ENCODE measurements at places on chromosomes 12 and 14.
A peak's percentile ranks its signal among the peaks of the same experiment; 100 is the strongest.

- DNase-seq = peak; percentile 51
Observed at GRCh38 chr12:104025771-104026170, 24.2 kb downstream of the GLT8D2 start.

DNA sequence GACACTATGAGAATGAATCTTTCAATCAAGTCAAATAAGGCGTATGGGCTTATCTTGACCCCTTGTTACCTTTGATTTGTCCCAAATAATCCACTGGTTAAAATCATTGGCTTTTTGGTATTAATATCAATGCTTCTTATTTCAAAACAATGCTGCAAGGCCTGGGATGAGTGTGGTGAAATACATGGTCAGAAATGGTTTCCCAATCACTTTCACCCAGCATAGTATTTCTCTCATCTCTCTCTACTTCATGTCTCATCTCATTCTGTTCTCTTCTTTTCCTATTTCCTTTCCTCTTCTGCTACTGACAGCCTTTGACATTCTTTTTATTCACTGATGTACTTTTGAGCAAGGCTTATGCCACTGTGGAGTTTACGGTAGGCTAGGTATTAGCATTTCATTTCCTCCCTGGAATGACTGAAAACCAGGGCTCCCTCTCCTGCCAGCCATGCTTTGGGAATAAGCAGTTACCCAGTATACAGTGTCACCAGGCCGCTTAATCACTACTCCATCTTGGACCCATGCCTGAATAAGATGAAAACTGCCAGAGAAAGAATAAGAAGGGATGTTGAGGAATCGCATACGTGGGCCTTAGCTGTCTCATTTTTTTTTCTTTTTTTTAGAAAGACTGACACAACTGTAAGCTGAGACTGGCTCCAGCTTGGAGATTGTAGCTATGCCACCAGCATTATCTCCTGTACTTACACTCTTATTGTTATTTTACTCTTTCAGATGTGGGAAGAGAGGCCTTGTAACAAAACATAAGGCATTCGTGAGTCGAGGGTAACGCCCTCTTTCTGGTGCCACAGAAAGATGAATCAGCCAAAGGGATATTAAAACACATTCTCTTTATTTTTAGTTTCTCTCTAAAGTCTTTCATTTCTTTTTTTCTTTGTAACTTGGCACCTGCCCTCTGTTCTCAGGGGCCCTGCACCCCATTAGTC, 53.5 kb downstream of the IGF1 start:
- DNase-seq = no peak

- no peak for DNase-seq
Observed at GRCh38 chr12:68237078-68237477, 11.5 kb upstream of the IL26 start.

GRCh38 chr14:76761136-76761959, at the start of gene VASH1:
VASH1 (plus strand) TSS chr14:76761468; CDS start chr14:76762822, 1,354 bp downstream.
- peak; percentile 51 for DNase-seq

DNA sequence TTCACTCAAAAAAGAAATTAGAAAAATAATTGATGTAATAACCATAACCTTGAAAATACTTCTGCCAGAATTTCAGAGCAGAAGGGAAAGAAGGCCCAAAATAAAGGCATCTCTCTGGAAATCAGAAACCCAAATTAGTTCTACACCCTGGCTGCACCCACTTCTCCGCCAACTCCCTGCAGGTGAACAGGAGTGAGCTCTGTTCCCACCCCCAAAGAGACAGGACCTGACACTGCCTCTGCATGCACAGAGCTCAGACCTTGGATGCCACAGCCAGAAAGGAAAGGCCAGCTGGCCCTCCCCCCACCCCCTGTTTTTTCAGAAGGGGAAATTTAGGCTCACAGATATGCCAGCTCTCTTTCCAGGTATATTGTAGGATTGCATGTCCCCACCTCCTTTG, 228.2 kb downstream of the BCL11B start:
- no peak for DNase-seq

DNA sequence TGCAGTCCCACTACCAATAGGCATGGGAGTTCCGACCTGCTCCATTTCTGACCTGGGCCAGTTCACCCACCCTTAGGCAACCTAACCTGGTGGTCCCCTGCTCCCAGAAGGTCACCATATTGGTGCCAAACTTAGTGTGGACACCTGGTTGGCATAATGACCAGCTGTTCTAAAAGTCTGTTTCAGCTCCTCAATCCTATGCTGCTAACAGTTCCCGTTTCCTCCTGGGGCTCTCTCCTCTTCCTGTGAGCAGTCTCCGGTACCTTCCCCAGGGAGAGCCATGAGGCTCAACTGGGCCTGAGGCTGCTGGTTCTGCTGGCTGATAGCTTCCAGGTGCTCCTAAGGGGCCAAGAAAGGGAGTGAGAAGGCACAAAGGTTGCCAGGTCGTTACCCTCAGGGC, 15.9 kb upstream of the BLTP3B start:
- DNase-seq = no peak

- DNase-seq = peak; percentile 17
Observed at GRCh38 chr12:100295764-100296555, 29.0 kb downstream of the SCYL2 start.

GRCh38 chr14:21093769-21094681, 4.4 kb downstream of the ZNF219 start:
- no peak for DNase-seq

GRCh38 chr12:54200412-54200811, 11.6 kb upstream of the SMUG1 start:
- no peak for DNase-seq

DNA sequence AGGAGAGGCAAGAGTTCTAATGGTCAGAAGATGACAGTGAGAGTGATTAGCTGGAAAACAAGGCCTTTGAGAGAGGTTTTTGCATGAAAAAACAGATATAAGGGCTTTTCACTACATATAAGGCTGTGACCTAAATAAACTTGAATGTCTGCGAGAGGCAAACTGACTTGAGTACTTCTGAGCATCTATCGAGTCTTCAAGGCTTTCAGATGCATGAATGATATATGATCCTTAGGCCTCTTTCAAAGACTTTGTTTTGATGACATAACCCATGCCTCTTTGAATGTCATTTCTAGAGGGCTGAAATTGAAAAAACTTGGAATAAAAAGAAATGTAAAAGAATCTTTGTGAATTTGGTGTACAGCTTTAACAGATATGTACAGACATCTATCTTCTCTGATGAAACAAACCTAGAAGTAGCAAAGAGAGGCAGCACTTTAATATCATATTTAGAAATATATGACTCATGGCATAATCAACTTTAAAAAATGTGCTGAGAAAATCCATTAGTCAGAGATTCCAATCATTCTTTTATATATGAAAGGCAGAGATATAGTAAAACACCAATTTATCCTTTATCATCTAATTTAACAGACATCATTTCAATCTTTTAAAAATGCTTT, 72.6 kb downstream of the PPM1H start:
- DNase-seq = peak; percentile 49

DNA sequence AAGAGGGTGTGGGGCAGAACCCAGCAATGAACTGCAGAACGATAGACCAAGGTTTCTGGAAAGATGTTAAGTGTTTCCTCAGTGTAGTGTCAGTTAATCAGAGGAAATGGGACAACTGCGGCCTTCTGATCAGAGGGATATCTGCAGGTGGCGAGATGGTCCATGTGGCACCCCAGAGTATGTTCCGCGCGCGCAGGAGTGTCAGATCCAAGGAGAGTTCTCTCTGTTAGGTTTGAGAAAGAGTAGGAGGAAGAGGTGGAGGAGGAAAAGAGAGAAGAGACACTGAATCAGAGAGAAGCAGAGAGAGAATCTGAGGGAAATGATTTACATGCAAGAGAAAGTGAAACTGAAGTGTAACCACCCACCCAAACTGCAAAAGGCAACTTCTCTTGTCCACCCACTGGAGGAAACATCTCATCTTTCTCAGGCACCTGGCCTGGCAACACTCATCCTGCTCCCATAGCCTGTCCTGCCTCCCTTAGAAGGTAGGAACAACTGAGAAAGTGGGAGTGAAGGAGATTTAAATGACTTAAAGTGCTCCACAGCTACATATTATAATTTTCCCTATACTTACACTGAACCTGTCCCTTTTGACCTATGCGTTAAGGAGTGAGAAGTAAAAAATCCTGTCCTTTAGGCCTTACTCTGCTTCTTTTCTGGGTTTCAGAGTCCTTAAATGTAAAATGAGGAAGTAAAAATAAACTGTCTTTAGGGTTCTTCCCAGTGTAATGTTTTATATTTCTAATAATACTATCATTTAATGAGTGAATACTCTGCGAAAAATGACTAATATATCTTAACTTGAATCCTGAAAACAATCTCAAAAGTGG, 6.8 kb upstream of the TESPA1 start:
- DNase-seq = no peak

- no peak for DNase-seq
Observed at GRCh38 chr12:38669530-38669929, 235.9 kb downstream of the CPNE8 start.

- peak; percentile 21 for DNase-seq
Observed at GRCh38 chr14:78921856-78922255, 751.7 kb downstream of the NRXN3 start.

DNA sequence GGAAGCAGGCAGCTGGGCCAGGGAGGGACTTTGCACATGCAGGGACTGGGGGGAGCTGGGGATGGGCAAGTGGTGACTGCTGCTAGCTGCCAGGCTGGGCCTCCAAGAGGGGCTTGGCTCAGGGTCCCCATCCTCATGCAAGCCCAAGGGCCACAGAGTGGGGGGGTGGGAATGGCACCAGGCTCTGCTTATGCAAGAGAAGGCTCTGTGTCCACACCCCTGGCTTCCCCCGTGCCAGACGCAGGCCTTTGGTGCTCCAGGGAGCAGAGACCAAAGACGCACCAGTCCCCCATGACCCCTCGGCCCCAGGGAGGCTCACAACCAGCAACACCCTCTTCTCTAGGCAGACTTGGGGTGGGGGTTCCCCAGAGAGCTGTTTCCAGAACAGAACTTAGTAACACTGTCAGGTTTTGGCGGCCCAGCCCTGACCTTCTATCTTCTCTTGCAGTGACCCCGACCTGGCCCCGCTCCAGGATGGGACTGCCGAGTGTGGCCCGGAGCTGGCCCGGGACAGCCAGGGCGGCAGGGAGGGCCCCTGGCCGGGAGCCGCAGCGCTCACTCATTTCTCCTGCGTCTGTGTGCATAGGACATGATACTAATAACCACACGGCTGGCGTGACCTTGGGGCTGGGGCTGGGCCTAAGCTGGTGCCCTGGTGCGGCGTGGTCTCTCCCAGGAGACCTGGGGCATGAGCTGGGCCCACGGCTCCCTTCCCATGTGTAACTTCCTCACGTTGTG, 14.3 kb downstream of the XRCC3 start:
- no peak for DNase-seq

- no peak for DNase-seq
Observed at GRCh38 chr12:49903700-49904423, at the start of gene FAIM2. FAIM2 (minus strand) TSS chr12:49903900; CDS start chr12:49903792, 108 bp downstream.

DNA sequence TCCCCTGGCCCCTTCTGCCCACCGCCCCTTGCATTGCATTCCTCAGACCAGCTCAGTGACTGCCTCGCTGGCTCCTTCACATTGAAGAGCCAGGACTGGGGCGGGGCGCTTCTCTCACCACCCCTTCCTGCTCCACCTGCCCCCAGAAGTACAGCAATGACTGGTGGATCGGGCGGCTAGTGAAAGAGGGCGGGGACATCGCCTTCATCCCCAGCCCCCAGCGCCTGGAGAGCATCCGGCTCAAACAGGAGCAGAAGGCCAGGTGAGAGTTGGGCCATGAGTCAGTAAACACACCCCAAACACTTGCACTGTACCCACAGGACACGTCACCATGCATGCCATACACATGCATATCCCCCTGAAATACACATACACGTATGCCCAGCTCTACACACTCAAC, 5.8 kb downstream of the CACNB3 start:
- peak; percentile 91 for DNase-seq

GRCh38 chr14:36504771-36505175, 15.3 kb downstream of the NKX2-1 start:
- no peak for DNase-seq

DNA sequence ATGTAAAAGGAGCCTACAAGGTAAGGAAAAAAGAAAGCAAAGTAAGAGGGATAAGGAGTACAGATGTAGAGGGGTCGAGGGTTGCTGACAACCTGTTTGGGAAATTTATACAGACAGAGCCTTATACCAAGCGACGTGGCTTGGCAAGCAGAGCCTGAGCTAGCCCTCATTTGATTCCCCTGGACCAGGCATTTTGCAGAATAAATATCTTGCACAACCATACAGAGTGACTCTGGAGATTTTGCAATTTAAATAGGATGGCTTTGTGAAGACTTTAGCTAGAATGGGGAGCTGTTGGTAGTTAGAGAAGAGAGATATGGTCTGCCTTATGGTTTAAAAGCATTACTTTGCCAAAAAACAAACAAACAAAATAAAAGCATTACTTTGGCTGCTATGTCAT, 11.1 kb upstream of the ANO6 start:
- no peak for DNase-seq

- peak; percentile 2 for DNase-seq
Observed at GRCh38 chr12:123696646-123697045, 15.5 kb upstream of the ATP6V0A2 start.

GRCh38 chr14:24680516-24680915, 46.5 kb upstream of the GZMB start:
- no peak for DNase-seq

DNA sequence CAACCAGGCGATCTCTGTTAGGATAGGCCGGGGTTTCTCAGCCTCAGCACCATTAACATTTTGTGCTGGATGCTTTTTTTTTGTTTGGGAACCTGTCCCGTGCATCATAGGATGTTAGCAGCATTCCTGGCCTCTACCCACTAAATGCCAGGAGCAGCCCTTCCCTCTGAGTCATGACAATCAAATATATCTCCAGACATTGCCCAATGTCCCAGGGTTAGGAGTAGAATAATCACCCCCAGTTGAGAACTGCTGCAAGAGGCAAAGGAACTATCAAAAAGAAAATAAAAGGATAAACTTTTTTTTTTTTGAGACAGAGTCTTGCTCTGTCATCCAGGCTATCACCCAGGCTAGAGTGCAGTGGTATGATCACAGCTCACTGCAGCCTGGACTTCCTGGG, 76.0 kb downstream of the ACACB start:
- peak; percentile 92 for DNase-seq

DNA sequence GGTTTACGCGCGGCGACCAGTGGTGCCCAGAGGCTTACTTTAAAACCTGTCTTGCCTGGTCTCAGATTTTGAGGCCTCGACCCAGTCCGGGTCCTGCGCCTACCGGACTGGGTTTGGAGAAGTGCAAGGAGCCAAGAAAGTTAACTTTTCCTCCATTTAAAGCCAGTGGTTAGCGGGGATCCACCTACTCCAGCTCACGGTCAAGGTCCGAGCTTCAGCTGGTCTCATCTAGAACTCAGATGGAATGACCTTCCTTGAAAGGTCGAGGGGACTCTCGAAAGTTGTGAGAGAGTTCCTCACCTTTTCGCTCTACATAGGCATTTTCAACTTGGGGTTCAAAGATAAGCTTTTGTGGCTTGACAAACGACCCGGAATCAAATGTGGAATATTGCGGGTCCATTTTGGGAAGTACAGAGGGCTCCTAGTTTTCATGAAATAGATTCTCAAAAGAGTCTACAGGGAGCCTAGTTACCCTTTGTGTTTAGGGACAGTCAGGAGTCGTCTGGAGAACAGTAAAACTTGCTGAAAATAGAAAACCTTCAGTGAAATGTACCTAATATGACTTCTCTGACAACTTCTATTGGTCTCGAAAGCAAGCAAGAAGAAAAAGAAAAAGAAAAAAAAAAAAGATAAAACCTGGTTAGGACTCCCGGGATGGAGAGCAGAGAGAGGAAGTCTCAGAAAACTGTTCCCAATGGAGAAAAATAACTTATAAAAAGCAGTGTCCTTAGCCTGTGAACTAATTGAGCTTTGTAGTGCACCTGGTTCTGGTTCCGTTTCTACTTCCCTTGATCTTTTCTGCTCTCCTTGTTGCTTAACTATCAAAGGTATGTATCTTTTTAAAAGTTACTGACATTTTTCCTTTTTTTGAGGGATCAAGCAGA, 1.4 kb downstream of the KCNMB4 start:
- DNase-seq = no peak
